ENCODE measurements at places on chromosomes 7 and 10.

DNA sequence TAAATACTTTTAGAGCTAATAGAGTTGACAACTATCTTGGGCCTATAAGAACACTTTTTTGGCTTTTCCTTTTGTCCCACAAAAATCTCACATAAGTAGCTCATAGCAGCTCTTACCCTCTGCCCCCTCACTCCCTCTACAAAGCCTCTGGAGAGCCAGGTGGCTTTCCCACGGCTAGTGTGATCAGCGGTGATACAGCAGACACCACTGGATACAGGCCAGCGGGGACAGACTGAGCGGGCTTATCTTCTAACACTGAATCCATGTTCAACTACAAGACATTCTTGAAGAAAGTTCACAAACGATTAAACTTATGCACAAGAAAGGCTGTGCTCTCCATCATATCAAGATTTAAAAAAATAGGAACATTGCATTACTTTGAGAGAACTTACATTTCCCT, 377.2 kb downstream of the PARD3 start:
- no peak for DNase-seq

GRCh38 chr10:90746829-90747228, 111.0 kb downstream of the HTR7 start:
- DNase-seq, result no peak

DNA sequence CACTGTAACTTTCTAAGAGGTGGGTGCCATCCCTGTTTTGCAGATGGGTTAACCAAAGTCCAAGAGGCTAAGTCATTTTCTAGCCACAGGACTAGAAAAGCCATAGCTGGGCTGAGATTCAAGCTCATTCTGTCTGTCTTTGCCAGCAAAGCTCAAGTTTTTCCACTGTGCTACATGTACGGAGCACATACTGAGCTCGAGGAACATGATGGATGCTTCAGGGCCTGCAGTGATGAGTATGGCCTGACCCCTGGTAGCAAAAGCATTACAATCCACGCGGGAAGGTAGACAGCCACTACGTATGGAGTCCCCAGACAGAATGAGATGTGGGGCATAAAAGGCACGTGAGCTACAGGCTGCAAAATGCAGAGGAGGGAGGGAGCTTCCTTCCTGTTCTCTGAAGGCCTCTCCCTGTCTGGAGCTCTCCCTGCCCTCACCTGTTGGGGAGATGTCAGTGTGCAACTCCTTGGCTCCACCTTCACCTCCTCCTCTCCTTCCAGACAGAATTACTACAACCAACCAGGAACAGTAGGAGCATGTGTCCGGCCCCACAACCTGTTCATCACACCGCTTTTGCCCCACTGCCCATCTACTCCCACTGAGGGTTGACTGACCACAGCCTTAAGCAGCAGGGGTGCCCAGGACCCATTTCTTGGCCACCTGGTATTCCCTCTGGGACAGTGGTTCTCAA, 16.4 kb downstream of the ITPRIP start:
- DNase-seq, result no peak

DNA sequence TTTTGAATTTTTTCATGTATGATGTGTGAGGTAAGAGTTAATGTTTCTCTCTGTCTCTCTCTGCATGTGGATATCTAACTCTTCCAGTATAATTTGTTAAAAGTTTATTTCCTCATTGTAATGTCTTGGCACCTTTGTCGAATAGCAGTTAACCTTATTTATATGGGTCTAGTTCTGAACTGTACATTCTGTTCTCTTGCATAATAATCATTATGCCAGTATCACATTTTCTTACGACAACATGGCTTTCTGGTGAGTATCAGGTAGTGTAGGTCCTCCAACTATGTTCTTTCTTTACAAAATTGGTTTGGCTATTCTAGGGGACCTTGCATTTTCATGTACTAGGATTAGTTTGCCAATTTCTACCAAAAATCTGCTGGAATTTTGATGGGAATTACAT, 337.0 kb upstream of the FZD8 start:
- no peak for DNase-seq

GRCh38 chr10:24518981-24519597, 204.6 kb downstream of the ARHGAP21 start:
- peak; percentile 74 for DNase-seq

GRCh38 chr10:114258274-114258840, 19.3 kb downstream of the VWA2 start:
- no peak for DNase-seq

DNA sequence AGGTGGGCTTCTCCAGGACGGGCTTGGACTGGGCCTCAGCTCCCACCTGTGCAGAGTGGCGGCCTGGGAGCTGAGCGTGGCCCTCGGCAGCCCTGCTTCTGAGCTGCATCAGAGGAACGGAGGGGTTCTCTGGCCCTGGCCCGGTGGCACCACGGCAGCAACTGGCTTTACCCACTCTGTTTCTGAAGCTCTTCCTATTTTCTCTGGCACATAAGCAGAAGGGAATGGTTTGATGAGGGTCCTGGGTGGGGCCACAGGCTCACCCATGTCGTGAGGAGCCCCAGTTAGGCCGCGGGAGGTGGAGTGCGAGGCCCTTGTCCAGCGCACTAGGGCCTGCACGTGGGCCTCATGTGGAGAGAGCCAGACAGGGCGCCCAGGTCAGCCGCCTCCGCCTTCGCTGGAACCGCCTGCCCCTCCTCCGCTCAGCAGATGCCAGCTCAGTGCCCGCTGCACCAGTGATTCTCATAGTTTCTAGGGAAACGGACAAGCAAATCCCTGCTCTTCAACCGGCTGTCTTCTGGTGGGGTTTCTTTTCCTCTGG, 284.0 kb downstream of the CELF2 start:
- no peak for DNase-seq

- no peak for DNase-seq
Measured at GRCh38 chr7:151820491-151821105, 56.3 kb downstream of the PRKAG2 start.

DNA sequence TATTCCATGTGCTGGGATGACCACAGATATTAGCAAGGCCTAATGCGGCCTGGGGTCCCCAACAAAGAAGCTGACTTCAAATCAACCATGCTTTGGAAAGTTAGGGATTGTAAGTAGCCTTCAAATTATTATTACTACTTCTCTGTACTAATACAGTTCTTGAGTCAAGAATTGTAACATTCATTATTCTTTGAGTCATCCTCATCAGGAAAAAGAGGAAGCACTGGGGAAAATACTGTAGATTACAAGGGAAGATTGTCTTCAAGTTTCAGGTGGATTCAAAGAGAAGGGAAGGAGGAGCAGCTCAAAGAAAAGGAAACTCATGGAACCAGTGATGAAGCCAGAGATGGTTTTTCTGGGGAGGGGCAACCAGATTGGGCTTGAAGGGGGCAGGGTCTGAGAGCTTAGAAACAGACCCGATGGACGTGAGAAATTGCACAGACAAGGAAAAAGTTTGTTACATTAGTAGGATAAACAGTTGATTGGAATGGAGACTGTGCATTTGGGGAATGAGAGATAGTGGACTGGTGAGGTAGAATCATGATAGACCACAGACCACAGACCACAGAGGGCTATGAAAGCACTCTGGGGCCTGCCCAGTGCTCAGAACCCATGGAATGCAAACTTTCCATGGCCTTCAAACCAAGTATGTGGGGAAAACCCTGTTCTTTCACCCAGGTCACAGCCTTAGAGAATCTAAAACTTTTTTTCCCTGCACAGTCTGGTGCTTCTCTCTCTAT, 209.9 kb downstream of the ZNF365 start:
- no peak for DNase-seq

DNA sequence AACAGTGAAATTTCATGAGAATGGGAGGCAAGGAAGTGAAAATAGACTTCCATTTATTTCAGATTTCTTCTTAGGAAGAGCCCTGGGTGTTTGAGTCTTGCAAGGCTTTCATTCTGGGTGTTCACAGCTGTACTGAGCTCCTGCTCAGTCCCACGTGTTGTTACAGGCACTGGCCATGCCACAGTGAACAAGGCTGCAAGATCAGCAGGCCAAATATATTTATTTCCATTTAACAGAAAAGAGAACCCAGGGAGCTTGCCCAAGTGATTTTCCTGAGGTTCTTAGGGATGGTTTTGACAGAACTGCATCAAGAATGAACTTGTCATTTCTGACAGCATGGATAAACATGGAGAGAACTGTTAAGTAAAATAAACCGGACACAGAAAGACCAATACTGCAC, 54.5 kb upstream of the CD36 start:
- DNase-seq, result no peak

- DNase-seq, result no peak
Measured at GRCh38 chr7:6658618-6659345, 21.7 kb downstream of the ZNF316 start.

DNA sequence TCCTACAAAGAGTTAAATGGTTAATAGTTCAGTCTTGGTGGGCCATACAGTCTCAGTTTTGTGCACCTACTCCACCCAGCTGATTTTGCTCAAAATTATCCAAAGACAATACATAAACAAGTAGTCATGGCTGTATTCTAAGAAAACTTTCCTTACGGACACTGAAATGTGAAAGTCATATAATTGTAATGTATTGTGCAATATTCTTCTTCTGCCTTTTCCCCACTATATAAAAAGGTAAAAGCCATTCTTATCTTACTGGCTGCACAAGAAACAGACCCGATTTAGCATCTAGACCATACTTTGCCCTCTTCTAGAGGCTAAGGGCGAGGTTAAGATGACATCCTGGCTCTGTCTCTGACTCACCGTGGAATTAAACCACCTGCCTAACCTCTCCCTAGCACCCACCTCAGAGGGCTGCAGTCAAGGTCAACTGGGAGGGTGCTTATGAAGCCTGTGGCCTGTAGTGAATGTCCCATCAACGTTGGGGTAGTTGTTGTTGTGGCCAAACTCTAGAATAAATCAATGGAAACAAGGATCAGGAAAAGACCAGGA, 63.8 kb upstream of the DOCK1 start:
- DNase-seq, result no peak

- DNase-seq, result peak; percentile 88
Measured at GRCh38 chr7:124765401-124766352, at the start of gene GPR37. Gene GPR37 (minus strand): TSS chr7:124765792. CDS start chr7:124764976, 816 bp downstream.

- no peak for DNase-seq
Measured at GRCh38 chr10:1608851-1609647, 128.3 kb downstream of the ADARB2 start.

- DNase-seq, result peak; percentile 71
Measured at GRCh38 chr10:60099998-60100747, 193.8 kb upstream of the CCDC6 start.

Measured in SK-MEL-5 (cell line).